Endothelial cell (in vitro differentiated cells): ENCODE measurements at places on chromosomes 1 and 21. TPM values are rescaled to one million over a fixed set of nuclear protein-coding genes. Genes with fewer than 3 reads are reported as not detected.

The GNG12 gene
- total RNA-seq = 26.2 TPM

The SLFNL1 gene
- total RNA-seq = 0.38 TPM

The IL12RB2 gene
- total RNA-seq = 0.36 TPM

The RNU1-3 gene
- total RNA-seq = 3,428 TPM

The KRTAP6-3 gene
- total RNA-seq = not detected

The PAPPA2 gene
- 0.33 TPM for total RNA-seq

The NCF2 gene
- 0.67 TPM for total RNA-seq

The ANKRD34A gene
- total RNA-seq = 0.56 TPM

The DMBX1 gene
- not detected for total RNA-seq

The RGS16 gene
- total RNA-seq = 11.8 TPM

The BRDT gene
- not detected for total RNA-seq

The FAM167B gene
- total RNA-seq = 1.4 TPM

The LRRC47 gene
- 52.2 TPM for total RNA-seq

The PRDM16 gene
- 21.4 TPM for total RNA-seq

The OR2T29 gene
- total RNA-seq = not detected

The ADCY10 gene
- 0.31 TPM for total RNA-seq

The AGBL4 gene
- total RNA-seq = 0.51 TPM

The ZBTB21 gene
- 8.4 TPM for total RNA-seq

The FHAD1 gene
- total RNA-seq = 2.1 TPM

The C1orf232 gene
- total RNA-seq = not detected
